ENCODE measurements at places on chromosomes 6 and 20. TPM values are rescaled to one million over a fixed set of nuclear protein-coding genes. Genes with fewer than 3 reads are reported as not detected.

- DNase-seq, result peak; percentile 67
Measured at GRCh38 chr6:26197933-26198721, 110.9 kb downstream of the HFE start.

The ARHGAP40 gene
- total RNA-seq, result not detected

GRCh38 chr6:108622641-108623298 is 62.1 kb downstream of the FOXO3 start:
- no peak for DNase-seq

The LY6G6F gene
- total RNA-seq, result not detected

DNA sequence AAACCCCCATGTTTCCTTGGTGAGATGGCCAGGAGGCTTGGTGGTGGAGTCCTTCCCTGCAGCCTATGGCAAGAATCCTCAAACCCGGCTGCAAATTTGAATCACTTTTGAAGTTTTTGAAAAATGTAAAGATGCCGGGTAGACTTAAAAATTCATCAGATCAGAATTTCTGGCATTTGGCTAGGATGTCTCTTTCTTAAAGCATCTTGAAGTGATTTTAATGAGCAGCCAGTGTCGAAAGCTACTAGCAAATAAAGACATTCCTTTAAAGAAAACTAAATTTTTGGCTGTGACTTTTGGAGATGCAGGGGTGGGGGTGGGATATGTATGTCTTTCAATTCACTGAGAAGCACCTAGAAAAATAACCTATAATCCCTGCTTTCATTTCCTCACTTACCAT is 25.6 kb upstream of the NOX3 start:
- no peak for DNase-seq

DNA sequence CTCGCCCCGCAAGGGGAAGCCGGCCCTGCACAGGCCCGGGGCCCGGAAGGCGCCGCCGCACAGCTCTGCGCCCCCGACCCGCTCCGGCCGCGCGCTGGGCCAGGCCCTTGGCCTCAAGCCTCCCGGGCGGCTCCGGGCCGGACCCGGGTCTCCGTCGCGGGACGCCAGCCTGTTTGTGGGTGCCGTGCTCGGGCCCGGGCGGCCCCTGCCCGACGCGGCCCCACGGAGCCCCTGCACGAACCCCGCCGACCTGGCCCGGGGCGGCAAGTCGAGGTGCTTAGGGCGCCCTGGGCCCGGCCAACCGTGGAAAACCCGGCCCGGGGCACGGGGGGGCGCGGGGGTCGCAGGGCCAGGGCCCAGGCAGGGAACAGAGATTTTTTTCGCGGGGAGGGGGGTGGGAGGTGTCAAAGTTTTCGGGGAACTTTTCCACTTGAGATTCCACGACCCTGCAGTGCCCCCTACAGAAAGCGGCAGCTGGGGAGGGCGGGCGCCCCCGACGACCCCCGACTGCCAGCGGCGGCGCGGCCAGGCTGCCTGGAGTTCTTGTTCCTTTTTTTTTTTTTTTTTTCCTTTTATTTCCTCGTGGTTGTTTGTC is 805 bp upstream of the STX16 start:
- peak; percentile 28 for DNase-seq

The RCAN2 gene
- total RNA-seq, result 0.57 TPM

DNA sequence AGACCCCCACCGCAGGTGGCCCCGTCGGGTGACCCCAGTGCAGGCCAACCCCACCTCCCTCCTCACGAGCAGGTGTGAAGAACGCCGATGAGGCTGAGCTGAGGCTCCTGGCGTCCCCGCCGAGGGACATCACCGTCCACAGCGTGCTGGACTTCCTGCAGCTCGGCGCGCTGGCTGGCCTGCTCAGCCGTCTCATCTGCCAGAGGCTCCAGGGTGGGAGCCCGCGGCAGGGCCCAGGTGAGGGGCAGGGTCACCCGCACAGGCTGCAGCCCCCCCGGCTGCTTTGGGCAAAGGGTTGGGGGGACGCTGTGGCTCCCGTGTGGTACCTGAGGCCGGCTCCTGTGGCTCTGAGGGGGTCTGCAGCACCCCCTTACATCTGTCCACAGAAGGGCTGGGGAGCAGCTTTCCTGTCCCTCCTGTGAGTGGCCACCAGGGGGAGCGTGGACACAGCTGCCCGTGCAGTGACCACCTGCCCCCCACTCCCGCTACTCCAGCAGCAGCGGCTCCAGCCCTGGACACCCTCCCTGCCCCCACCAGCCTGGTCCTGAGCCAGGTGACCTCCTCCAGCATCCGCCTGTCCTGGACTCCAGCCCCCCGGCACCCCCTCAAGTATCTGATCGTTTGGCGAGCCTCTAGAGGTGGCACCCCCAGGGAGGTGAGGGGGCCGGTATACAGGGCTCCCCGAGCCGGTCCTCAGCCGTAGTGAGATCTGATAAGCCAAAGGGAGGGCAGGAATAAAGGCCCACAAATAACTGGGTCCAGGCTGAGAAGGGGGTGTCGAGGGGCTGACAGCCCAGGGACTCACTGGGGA is 16.5 kb downstream of the COL20A1 start:
- peak; percentile 24 for DNase-seq

DNA sequence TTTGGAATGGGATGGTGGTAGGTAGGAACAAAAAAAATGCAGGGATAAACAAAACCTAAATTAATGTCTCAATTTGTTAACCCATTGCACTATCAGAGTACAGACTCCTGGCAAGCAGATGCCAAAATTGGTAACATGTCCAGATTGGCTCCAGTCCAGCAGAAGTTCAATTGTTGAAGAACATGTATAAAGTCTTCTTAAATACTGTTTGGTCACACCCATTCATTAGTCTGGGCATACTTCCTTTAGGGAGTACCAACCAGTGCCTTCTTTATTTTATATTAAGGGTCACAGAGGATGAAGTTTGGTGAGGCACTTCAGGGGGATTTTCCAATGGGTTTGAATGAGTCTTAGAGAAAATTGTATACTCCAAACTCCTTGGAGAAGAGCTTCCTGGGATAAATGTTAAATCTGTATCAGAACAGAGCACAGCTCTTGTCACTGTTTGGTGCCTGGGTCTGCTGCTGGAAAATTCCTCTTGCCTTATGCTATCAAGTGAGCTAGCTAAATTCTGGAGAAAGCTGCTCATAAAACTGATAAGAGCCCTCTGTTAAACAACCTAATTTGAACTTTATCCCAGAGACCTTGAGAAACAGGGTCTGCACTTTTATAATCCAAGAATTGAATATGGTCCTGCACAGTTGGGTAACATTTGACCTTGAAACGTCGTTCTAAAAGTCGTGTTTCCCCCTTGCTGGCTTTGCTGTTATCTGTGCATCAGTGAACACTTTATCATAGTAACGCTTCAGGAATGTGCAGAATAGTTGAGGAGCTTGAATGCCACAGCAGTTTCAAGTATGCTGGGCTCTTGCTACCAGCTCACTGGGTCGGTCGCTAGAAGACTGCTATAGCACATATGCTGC is 334.1 kb upstream of the CITED2 start:
- DNase-seq, result no peak

GRCh38 chr6:95133578-95133977 is 443.8 kb upstream of the MANEA start:
- DNase-seq, result no peak

DNA sequence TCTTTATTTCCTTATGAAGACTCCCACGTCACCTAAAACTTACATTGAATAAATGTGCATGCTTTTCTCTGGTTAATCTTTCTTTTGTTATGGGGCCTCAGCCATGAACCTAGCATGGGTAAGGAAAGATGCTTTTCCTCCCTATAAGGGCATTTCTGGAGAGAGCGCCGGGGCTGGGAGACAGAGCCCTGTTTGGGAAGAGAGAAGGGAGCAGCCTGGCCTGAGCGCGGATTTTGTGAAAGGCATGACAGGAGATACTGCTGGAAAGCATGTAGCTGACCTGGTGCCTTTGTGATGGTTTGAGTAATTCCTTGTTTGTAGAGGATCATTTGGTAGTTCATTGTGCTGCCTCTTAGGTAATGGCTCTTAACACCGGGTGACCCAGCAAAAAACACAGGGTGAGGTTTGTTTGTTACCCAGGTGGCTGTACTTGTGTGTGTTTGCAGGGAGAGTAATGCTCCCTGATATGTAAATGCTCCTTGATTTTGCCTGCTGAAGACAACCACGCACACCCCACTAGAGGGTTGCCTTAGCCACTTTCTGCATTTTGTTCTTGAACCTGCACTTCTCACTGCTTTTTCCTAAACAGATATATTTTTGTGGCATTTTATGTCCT is 59.2 kb downstream of the ANKRD6 start:
- DNase-seq, result no peak

- DNase-seq, result no peak
Measured at GRCh38 chr6:128403618-128404444, 116.6 kb downstream of the PTPRK start.

DNA sequence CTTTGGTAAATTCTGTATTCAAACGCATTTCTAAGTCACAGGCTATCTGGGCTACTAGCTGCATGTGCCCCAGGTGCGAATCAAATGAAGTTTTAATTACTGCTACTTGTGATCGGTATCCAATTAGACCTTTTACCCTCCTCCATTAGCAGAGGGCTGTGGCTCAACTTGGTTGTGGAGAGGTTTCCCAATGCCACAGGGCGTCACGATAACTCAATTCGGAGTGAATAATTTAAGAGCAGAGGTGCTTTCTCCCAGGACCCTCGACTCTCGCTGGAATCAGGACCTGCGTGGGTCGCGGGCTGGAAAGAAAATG is 640 bp downstream of the SAYSD1 start:
- no peak for DNase-seq

DNA sequence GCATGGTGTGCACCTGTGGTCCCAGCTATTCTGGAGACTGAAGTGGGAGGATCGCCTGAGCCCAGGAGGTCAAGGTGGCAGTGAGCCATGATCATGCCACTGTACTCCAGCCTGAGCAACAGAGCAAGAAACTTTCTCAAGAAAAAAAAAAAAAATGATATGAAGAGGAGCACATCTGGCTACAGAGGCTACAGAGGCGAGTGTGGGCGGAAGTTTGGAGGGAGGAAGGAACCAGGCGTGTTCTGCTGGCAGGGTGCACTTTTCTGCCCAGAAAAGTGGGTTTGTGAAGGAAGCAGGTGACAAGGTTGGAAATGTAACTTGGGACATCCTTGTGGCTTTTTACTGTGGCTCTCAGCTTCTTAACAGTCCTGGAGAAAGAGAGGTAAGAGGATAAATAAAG is 96.7 kb downstream of the SNX5 start:
- no peak for DNase-seq

The CRISP2 gene
- not detected for total RNA-seq

- no peak for DNase-seq
Measured at GRCh38 chr20:31808481-31808880, 10.7 kb upstream of the MYLK2 start.

DNA sequence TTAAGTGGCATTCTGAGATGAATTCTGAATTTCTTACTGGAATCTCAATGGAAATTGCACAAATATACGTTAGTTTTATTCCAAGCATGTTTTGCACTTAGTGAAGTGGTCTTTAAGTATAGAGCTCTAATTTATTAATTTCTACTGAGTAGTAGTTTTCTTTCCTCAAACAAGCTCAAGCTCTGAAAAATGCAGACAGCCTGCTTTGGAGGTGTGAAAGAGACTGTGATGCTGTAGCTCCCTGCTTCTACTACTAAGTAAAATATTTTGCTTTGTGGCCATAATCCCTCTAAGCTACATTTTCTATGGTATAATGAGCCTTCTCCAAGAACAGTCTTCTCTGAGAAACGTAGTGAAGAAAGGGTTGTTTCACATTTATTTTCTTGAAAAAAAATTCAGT is 243.5 kb upstream of the HS3ST5 start:
- DNase-seq, result no peak

DNA sequence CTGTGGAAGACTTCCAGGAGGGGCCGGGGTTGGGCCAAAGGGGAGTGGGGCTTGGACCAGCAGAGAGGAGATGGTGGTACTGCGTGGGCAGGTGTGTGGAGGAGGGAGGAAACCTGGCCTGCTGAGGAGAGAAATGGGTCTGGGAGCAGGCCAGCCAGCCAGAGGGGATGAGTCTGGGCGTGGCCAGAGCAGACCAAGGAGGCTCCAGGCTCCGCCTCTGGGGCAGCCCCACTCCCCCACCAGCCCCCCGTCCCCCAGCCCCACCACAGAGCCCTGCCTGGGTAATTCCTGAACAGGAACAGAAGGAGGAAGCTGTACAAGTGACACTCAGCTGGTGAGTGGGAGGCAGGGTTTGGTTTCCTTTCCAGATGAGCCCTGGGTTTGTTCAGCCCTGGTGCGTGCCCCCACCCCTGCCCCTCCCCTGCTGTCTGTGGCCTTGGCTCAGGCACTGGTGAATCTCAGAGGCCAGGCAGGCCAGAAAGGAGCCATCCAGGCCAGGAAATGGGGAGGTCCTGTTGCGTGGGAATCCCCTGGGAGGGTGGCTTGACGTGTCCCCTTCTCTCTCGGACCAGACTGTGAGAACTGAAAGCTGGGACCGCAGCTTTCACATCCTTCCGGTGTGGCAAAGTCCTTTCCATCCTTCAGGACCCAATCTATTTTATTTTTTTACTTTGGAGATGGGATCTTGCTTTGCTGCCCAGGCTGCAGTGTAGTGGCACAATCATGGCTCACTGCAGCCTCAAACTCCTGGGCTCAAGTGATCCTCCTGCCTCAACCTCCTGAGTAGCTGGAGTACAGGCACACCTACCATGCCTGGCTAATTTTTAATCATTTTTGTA is 9.4 kb upstream of the SRC start:
- DNase-seq, result peak; percentile 33

DNA sequence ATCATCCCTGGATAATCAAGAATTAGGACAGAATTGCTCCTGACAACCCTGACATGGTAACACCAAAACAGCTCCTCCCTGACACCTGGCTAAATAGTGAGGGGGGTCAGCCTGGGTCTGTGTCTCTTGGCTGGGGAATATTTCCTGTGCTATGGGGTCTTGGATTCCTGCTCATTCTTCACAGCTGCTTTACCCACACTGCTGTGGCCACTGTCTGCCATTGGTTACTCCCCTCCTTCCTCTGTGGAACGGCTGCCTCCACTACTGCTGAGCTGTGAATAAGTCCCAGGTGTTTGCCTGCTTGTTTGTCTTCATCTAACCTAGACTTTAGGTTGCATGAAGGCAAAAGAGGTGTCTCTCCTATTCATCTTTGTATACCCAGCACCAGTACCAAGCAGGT is 33.9 kb upstream of the TXLNB start:
- DNase-seq, result no peak

The TSBP1 gene
- total RNA-seq, result not detected

DNA sequence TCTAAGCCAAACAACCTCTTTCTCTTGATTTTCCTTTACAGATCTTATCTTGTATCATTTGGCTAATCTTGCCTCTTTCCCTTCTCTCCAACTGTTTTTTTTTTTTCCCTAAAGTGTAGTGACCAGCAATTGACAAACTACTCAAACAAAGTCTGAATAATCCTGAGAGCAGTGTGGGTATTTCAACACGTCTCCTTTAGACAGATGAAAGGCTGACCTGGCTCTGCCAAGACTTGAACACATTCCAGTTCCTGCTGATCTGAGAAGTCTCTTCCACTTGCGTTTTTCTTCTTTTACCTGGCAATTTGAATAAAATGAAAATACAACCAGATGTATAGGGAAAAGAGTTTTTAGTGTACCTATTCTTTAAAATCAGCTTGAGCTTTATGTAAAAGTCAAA is 168.4 kb downstream of the GJA10 start:
- no peak for DNase-seq

The GHRH gene
- not detected for total RNA-seq

DNA sequence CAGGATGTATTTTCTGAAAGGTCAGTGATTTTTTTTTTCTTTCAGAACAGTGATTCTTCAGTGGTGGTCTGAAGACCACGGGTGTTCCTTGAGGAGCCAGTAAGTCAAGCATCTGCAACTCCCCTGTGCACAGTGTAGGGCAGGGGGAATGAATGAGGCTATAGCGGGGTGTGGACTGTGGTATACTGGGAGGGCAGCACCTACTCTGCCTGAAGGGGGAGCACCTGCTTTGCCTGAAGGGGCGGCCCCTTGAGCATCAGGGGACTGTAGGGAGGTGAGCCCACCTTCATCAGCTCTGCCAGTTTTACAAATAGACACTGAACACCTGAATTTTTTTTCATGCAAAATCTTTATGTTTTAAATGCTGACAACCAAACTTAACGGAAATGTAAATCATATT is 77.5 kb upstream of the RIPOR2 start:
- no peak for DNase-seq

Data from activated CD4-positive, alpha-beta T cell treated with anti-CD3 and anti-CD28 coated beads, Interleukin-2, amount 10 ng/mL, durations not matched to agents 7 days and 5 days (primary cell).